ENCODE measurements at places on chromosomes 5 and 9.

GRCh38 chr9:95008151-95008771, 281.8 kb downstream of the AOPEP start:
- no peak for DNase-seq

GRCh38 chr5:22390888-22391287, 462.3 kb downstream of the CDH12 start:
- DNase-seq = no peak

DNA sequence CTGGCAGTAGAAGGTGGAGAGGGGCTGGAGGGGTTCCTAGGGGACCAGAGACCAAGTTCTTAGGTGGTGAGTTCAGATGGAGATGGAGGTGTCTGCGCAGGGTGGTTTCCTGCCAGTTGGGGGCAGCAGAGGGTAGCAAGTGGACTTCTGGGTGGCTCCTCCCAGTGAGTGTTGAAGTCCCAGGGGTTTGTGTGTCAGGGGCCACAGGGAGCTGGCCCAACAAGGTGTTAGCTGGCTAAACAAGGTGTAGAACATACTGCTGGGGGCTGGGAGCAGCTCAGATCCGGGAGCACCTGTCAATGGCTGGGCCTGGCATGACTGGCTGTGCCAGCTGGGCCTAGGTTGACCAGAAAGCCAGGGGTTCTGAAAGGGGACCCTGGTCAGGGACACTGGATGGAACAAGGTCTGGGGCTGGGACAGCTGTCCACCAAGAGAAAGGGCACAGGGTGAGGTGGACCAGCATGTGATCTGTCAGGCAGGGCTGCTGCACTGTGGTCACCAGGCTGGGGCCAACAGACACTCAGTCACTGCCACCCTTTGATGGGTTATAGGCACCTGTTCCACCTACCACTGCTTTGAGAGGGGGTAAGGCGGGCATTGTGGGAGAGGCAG, 35.6 kb downstream of the DAB2IP start:
- peak; percentile 63 for DNase-seq

DNA sequence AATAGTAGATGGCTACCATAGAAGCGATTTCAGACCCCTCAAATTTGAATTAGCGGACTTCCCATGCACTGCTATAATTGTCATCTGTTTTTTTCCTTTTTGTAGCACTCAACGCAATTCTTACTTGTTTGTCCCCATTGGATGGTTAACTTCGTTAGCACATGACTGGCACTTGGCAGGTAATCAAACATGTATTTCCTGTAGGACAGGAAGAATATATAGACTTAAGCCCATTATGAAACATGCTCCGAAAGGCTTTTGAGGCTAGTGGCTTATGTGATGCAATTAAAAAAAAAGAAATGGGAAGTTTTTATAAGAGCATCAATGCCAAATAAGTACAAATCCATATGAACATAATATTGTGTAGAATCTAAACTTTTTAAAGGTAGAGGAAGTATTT, 301.2 kb downstream of the PSAT1 start:
- DNase-seq = no peak

DNA sequence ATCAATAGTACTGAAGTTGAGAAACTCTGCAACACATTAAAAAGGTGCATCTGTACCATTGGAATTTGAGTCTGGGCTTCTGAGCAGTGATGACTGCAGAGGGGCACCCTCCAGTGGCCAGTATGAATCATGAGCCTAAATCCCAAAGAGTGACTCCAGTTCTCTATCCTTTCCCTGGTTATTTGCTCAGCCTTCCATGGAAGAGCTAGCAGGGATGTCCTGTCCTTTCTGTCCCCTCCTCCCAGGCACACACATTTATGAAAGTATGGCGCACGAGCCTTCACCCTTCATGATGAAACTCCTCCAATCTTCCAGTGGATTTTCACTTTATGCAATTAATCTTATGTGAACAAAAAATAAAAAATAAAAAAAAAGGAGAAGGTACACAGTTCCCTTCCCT, 81.0 kb downstream of the ESM1 start:
- no peak for DNase-seq

- DNase-seq = no peak
Measured at GRCh38 chr9:18274693-18275092, 199.3 kb upstream of the ADAMTSL1 start.

- DNase-seq = no peak
Measured at GRCh38 chr9:115598751-115599150, 480.8 kb upstream of the TNC start.

DNA sequence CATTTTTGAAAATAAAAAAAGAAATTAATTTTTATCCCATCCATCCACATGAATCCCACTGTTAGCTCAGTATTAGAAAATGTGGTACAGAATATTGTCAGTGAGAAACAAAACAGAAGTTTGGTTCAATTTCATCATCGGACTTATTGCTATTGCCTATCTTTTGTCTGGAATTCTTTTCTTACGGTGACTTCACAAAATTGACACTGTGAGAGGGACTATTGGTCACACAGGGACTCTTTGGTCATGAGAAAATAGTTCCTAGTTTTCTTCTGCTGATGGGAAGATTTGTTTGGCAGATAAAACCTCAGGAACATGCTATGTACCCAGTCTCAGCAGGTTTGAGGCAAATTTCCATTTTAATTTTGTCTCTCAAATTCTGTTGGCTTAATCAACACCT, 186.2 kb upstream of the ELL2 start:
- DNase-seq = no peak

- no peak for DNase-seq
Measured at GRCh38 chr5:97085459-97086181, 56.8 kb downstream of the LIX1 start.

GRCh38 chr5:149628221-149628620, 46.9 kb downstream of the ARHGEF37 start:
- DNase-seq = no peak

- no peak for DNase-seq
Measured at GRCh38 chr9:122988920-122989621, 44.4 kb upstream of the GPR21 start.

DNA sequence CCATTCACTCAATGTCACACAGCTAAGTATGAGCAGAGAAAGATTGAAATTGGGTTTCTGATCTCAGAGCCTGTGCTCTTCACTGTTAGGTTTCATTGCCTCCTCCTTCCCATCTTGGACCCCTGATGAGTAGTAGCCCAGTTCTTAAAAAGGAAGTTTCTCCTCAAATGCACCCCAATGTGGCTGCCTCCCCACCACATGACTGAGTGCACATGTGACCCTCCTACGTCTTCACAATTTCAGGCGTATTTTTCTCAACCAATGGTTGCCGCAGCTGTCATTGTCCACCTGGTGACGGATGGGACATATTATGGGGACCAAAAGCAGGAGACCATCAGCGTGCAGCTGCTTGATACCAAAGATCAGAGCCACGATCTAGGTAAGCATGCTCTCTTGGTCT, 178.5 kb downstream of the PAPPA start:
- no peak for DNase-seq

DNA sequence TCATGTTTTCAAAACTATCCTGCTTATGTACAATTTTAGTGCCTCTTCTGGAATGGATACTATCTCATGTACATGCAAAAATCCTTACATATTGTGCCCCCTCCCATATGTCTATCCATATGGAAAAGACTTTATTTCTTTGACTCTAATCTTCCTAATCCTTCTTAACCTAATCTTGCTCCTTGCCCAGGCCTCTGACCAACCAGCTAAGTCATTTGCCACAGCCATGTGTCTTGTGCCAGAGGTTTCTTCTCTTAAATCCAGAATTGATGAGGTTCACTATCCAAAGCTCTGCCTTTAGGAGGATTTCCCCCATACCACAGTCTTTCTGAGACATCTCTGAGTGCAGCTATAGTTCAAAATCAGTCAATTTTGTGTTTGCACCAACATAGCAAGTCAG, 68.9 kb upstream of the RNF180 start:
- no peak for DNase-seq

- DNase-seq = no peak
Measured at GRCh38 chr5:88390096-88390441, 121.4 kb upstream of the TMEM161B start.

- no peak for DNase-seq
Measured at GRCh38 chr5:178165581-178165980, 11.9 kb upstream of the NHP2 start.

- no peak for DNase-seq
Measured at GRCh38 chr5:153598099-153598498, 107.6 kb downstream of the GRIA1 start.

DNA sequence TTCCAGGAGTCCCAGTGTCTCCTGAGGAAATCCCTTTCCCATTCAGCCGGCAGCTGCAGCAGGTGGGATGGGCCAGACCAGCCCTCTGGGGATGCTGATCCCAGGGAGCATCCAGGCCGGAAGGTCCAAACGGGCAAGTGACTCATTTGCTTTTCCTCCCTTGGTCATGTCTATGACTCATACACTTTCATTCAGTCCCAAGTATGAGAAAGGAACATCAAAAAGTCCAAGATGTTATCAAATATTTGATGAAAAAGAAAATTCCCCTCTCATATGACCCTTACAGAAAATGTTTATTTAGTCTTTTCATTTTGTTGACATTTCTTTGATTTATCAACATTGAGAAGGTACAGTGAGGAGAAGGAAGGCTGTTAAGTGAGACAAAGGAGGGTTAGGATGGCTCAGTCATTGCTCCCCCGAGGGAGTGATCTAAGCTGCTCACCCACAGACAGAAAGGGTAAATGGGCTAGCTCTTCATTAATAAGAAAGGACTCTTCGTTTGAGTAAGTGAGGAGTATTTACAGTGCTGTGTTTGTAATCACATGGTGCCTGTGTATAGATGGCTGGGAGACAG, 117.6 kb upstream of the ANKRD55 start:
- DNase-seq = no peak

DNA sequence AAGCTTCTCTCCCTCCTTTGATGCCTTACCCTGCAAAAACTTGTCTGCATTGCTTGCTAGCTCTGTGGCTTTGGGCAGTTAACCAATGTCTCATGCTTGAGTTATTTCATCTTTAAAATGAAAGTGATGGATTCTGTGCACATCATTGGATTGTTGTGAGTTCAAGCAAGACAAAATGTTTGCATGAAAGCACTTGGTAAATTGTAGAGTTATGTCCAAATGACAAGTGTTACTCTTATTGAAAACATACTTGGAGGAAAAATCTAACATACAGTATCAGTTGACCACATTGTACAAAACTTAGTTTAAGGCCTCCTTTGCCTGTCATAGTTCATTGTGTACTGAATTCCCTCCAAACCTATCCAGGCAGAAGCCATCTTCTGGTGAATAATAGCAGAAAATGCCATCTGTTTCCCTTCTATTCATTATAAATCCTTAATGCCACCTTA, 30.0 kb downstream of the TGFBR1 start:
- no peak for DNase-seq

- DNase-seq = no peak
Measured at GRCh38 chr5:139795074-139796001, at the start of gene PSD2. TSS of gene PSD2 (plus strand) at chr5:139795808. CDS start at chr5:139809441, 13,633 bp downstream.

DNA sequence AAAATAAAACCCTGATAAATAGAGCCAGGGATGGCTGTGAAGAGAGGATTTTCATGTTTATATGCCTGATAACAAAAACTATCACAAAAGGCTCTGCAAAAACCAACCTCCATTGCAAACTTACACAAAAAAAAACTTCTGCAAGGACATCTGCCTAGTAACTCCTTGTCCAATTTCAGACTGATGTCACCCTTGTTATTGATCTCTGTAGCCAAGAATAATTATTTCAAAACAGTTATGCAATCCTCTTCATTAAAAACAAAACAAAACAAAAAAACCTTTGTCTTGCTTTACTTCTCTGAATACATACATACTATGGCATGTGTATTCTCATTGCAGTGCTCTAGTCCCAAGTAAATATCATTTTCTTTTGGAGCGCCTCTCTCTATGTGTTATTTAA, 49.7 kb downstream of the PHAX start:
- DNase-seq = no peak

DNA sequence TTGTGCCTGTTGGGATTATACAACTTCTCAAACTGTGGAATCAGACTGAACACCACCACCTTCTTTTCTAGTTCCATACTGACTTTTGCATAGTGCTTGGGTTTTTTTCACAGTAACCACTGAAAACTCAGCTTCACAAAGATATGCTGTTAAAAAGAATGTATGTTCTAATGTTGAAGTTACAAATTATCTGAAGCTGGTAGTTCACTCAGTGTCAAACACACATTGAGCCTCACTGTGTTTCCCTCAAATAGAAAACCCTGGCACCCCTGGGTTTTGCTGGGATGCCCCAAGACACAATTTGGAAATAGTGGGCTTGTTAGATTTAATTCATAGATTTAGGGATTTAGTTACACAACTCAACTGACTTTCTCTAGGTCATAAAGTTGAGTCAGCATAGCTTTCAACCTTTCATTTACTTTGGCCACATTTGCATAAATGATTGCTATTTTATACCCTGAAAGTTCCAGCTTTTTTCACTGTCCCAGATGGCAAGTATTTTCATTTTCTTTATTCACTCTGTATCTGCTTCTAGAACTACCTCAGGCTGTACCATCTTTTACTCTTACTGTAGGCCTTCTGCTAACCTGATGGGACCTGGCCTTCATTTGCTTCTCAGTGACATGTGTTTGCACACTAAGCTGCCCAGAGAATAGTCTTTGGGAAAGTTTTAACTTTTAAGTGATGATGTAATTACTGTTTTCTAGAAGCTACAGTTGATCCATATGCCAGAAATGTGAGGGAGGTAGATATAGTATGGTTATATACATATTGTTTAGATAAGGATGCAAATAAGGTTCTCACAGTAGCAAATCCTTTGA, 115.1 kb downstream of the CDC42SE2 start:
- DNase-seq = no peak

GRCh38 chr5:113221294-113222176, 213.3 kb downstream of the TSSK1B start:
- no peak for DNase-seq

- no peak for DNase-seq
Measured at GRCh38 chr5:180563994-180564393, 27.3 kb downstream of the SCGB3A1 start.

DNA sequence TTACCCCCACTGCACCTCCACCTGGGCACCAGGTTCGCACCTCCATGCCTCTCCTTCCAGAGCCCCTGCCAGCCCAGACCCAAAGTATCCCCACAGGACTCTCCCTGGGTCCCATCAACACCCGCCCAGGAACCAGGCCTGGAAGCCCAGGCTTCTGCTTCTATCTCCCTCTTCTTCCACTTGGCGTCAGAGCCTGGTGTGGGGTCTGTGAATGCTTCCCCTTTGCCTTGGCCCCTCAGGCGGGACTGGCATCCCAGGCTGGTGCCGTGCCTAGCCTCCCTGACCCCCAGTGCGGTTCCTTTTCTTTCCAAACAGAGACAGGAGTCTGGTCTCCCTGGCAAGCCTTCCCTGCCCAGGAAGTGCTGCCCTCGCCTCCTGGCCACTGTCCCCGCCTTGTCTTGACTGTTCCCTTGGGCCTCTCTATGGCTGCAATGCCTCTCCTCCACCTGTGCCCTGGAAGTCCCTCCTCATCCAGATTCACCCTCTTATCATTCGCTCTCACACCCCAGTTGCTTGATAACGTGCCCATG, 7.8 kb upstream of the TBC1D9B start:
- no peak for DNase-seq

- DNase-seq = no peak
Measured at GRCh38 chr5:172149073-172149472, 39.0 kb downstream of the STK10 start.

GRCh38 chr9:98781588-98782383, 14.6 kb downstream of the ANKS6 start:
- no peak for DNase-seq

DNA sequence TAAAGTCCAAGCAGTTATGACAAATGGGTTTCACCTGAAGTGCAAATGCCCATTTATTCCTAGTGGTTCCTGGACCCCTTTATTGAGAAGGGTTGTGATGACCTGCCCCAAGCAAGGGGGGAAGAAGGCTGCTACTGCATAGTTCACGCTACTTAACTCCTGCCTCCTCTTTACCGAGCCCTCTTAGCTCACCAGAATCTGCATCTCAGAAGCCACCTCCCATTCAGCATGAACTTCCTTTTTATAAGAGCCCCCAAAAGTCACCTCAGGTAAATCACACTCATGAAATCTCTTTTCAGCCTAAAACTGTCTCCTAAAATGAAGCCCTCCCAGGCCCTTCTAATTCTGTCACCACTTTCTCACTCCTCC, 26.6 kb upstream of the C9orf72 start:
- DNase-seq = no peak
